ENCODE measurements at places on chromosomes 13 and 19.

DNA sequence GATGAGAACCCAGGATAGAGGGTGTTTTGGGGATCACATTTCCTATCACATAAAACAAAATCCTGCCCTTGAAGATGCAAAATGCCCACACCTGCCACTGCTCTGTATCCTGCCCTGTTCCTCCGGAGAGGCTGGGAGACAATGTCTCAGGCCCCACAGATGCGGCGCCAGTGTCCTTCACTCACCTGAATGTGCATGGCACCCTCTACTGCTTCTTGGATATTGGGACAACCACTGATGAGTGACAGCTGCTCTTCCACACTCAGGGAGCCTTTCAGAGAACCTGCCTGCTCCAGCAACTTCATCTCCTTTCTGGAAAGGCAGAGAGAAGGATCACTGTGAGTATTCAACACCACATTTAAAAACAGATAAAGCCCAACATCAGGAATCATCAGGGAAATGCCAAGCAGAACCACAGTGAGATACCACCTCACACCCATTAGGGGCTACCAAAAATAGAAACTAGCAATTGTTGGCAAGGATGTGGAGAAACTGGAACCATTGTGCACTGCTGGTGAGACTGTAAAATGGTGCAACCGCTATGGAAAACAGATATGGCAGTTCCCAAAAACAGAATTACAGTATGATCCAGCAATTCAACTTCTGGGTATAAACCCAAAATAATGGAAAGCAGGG lies 36.4 kb downstream of the CRYL1 start:
- DNase-seq = no peak

- DNase-seq = no peak
These were observed 4.5 kb downstream of the PPP1R12C start for GRCh38 chr19:55112777-55113569.

DNA sequence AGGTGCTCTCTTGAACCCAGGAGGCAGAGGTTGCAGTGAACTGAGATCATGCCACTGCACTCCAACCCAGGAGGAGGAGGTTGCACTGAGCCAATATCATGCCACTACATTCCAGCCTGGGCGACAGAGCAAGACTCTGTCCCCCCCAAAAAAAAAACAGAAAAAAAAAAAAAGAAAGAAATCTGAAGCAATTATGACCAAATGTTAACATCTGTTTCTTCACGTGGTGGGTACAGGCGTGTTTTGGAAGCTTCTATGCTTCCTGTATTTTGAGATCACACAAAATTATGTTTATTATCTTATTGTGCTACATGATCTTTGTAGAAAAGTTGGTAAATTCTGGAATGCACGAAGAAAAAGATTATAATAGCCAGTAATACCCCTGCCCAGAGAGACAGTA lies 2.7 kb upstream of the ACP5 start:
- no peak for DNase-seq

DNA sequence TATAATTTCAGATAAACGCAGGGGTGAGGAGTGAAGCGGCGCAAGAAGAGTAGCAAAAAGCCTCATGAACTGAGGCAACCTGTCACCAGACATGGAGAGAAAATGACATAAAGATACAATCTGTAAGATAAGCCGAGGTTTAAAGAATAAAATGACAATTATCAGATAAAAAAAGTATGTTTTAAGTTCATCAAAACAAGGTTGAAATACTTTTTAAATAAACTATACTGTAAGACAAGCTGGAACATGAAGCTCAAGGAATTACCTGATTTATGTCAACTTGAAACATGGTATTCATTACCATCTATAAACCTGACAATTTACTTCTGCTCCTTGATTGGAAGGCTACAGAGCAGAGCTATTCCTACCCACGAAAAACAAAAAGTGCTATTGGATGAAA lies 61.6 kb downstream of the MYCBP2 start:
- DNase-seq = no peak

- no peak for DNase-seq
These were observed 365.5 kb downstream of the SLITRK1 start for GRCh38 chr13:83516781-83517180.

- no peak for DNase-seq
These were observed 17.7 kb downstream of the POLRMT start for GRCh38 chr19:615619-616018.

GRCh38 chr19:4185413-4186086 lies 3.1 kb downstream of the ANKRD24 start:
- no peak for DNase-seq

DNA sequence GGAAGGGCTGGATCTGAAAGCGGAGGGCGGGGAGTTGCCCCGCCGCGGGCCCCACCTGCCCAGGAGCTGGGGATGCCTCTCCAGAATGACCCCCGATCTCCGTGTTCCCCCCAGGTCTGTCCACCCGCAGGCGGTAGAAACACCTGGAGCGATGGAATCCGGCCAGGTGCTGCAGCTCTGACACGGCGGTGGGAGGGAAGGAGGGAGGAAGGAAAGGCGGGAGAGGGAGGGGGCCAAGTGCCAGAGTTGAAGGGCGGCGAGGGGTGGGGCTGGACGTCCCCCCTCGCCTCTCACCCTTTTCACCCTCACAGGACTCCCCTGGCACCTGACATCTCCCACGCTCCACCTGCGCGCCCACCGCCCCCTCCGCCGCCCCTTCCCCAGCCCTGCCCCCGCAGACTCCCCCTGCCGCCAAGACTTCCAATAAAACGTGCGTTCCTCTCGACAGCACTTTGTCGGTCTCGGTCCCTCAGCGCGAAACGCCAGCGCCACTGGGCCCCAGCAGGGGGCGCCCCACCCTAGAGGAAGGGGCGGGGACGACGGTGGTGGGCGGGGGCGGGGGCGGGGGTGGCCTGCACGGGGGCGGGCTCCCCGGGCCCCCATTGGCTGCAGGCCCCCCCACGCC lies 337 bp upstream of the FXYD7 start:
- DNase-seq = no peak

- no peak for DNase-seq
These were observed 6.9 kb downstream of the TIMM29 start for GRCh38 chr19:10935371-10936059.

Data from left renal cortex interstitium (tissue), 4 donors.